ENCODE measurements at places on chromosomes 16 and 17. TPM values are rescaled to one million over a fixed set of nuclear protein-coding genes. Genes with fewer than 3 reads are reported as not detected.

DNA sequence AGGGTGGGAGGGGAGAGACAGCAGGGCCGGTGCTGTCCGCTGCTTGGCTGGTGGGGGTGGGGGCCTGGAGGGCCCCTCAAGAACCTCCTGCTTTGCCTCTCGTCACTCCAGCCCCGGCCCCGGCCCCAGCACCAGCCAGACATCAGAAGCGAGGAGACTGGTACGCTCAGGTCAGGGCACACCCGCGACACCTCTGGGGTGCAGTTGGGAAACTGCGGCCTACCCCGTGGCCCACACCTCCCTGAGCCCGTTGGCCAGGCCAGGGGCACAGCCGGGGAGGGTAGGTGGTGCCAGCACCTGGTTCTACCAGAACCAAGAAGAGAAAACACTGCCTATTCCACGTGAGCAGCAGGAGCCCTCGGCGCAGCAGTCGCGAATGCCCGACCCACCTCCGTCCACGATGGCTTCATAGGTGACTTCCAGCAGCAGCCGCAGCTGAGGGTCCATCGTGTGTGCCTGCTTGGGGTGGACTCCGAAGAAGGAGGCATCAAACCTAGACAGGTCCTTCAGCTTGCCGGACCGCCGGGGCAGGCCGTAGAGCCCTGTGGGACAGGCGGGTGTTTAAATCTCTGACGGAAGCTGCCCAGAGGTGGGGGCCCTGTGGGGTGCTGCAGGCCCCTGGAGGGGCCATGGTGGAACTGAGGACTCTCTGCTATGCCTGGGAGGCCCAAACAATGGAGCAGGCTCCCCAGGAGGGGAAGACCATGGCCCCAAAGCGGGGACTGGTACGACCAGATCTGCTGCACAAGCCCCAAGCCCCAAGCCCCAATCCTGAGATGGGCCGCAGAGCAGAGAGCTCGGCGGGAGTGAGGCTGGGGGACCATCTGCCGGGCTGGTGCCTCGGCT is 2.9 kb downstream of the FASN start:
- DNase-seq: no peak
- peaks cover 72% of the 10 kb centered on the region for H3K36me3 ChIP-seq
- no peak overlapping the region for H3K4me3 ChIP-seq
- H3K4me1 ChIP-seq: peaks cover 31% of the 10 kb centered on the region

RPL27 gene
- 670 TPM for total RNA-seq

- DNase-seq: no peak
- H3K36me3 ChIP-seq: no peaks in the 10 kb centered on the region
- no peak overlapping the region for H3K27ac ChIP-seq
- no peak overlapping the region for H3K4me3 ChIP-seq
- no peaks in the 10 kb centered on the region for H3K27me3 ChIP-seq
Measured at GRCh38 chr17:13104576-13104975, 86.7 kb upstream of the ELAC2 start.

- no peaks in the 10 kb centered on the region for H3K27me3 ChIP-seq
- peak overlapping the region; percentile 76 for H3K4me3 ChIP-seq
- H3K36me3 ChIP-seq: peaks cover 17% of the 10 kb centered on the region
- H3K27ac ChIP-seq: no peak overlapping the region
- peaks cover 83% of the 10 kb centered on the region for H3K4me1 ChIP-seq
- DNase-seq: no peak
Measured at GRCh38 chr17:1179112-1179817, 516 bp downstream of the ABR start.

CCDC92B gene
- total RNA-seq: 1.0 TPM

DNA sequence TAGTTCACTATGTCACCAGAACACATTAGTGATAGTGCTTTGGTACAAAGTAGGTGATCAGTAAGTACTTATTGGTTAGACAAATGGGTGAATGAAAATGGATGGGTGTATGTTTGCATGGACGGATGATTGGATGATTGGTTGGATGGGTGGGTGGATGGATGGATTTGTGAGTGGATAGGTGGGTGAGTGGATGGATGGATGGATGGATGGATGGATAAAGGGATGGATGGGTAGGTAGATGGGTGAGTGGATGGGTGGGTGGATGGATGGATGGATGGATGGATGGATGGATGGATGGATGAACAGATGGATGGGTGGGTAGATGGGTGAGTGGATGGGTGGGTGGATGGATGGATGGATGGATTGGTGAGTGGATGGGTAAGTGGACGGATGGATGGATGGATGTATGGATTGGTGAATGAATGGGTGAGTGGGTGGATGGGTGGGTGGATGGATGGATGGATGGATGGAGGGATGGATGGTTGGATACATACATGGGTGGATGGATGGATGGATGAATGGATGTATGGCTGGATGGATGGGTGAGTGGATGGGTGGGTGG is 225.3 kb upstream of the GSE1 start:
- H3K36me3 ChIP-seq: peaks cover 7% of the 10 kb centered on the region
- H3K4me3 ChIP-seq: no peak overlapping the region
- no peak overlapping the region for H3K27ac ChIP-seq
- peaks cover 3% of the 10 kb centered on the region for H3K27me3 ChIP-seq
- DNase-seq: no peak

DNA sequence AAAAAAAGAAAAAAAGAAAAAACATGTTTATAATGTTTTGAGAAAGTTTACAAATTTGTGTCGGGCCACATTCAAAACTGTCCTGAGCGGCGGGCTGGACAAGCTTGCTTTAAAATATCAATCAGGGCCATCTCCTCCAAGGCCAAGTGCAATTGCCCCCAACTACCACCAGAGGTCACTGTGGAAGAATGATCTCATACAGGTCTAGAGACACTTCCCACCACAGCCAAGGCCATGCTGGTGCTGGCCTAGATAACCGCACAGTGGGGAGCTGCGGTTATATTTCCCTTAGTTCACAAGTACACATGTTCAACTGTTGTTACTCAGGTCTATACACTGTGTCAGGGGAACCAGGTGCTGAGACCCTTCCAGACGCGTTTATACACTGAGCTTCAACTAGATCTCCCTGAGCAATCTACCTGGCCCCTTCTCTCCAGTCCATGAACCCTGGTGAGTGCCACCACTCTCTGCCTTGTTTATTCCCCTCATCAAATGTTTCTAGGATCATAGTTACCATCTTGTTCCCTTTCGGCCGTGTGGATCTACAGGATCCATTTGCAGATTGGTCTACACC is 83.8 kb upstream of the CCL2 start:
- no peaks in the 10 kb centered on the region for H3K27me3 ChIP-seq
- no peak overlapping the region for H3K4me3 ChIP-seq
- no peaks in the 10 kb centered on the region for H3K4me1 ChIP-seq
- H3K36me3 ChIP-seq: no peaks in the 10 kb centered on the region
- peak; percentile 57 for DNase-seq

- no peak overlapping the region for H3K27ac ChIP-seq
- H3K4me1 ChIP-seq: no peaks in the 10 kb centered on the region
- no peak overlapping the region for H3K4me3 ChIP-seq
- no peaks in the 10 kb centered on the region for H3K36me3 ChIP-seq
- DNase-seq: no peak
Measured at GRCh38 chr17:70181866-70182265, 12.5 kb downstream of the KCNJ2 start.

- no peak for DNase-seq
- peaks cover 56% of the 10 kb centered on the region for H3K4me1 ChIP-seq
- H3K4me3 ChIP-seq: peak overlapping the region; percentile 79
- peak overlapping the region; percentile 76 for H3K27ac ChIP-seq
- peaks cover 11% of the 10 kb centered on the region for H3K36me3 ChIP-seq
Measured at GRCh38 chr16:67967183-67967957, 1.1 kb downstream of the SLC12A4 start.

DNA sequence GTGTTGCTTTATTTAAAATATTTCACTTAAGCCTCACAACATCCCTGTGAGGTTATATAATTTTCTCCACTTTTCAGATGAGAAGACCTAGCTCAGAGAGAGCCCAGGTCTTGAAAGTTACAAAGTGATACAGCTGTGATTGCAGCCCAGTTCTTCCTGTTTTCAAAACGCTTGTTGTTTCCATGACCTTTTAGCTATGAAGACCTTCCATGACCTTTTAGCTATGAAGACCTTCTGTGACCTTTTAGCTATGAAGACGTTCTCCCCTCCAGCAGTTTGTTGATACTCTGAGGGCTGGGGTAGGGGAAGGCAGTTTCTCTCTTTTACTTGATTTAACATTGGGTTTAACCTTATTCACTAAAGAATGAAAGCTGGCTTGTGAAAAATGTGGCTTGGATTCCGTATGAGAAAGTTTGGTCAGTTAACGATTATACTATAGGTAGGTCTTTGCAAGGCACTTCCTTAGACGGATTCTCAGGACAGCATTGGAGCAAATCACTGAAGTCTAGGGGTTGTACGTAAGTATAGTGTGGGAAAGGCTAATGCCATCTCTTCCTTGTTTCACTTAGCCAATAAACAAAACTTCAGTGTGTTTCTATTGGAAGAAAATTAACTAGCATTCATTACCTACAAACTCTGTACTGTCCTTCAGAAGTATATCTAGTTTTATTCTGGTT is 20.7 kb downstream of the PHKB start:
- no peak for DNase-seq
- no peak overlapping the region for H3K4me3 ChIP-seq
- H3K36me3 ChIP-seq: no peaks in the 10 kb centered on the region
- no peak overlapping the region for H3K27ac ChIP-seq
- no peaks in the 10 kb centered on the region for H3K27me3 ChIP-seq

- H3K4me1 ChIP-seq: peaks cover under 1% of the 10 kb centered on the region
- H3K36me3 ChIP-seq: peaks cover 38% of the 10 kb centered on the region
- no peak for DNase-seq
- H3K27me3 ChIP-seq: no peaks in the 10 kb centered on the region
- H3K4me3 ChIP-seq: peak overlapping the region; percentile 98
Measured at GRCh38 chr17:64503821-64504768, 2.0 kb downstream of the DDX5 start.

DNA sequence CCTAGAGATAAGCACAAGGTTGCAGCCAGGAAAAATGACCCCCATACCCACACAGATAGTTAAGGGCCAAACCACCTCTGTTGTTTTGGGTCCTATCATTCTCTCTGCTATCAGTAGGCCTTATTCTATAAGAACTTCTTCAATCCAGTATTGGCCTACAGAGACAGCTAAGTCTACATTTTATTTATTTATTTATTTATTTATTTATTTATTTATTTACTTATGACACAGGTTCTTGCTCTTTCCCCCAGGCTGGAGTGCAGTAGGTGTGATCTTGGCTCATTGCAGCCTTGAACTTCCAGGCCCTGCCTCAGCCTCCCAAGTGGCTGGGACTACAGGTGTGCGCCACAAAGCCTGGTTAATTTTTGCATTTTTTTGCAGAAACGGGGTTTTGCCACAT is 7.5 kb upstream of the MAPT start:
- H3K27ac ChIP-seq: no peak overlapping the region
- no peak for DNase-seq
- H3K27me3 ChIP-seq: no peaks in the 10 kb centered on the region

OR2C1 gene
- 1.3 TPM for total RNA-seq

KREMEN2 gene
- 0.20 TPM for total RNA-seq

- no peaks in the 10 kb centered on the region for H3K4me1 ChIP-seq
- H3K27ac ChIP-seq: no peak overlapping the region
- H3K27me3 ChIP-seq: no peaks in the 10 kb centered on the region
- no peaks in the 10 kb centered on the region for H3K36me3 ChIP-seq
Measured at GRCh38 chr17:63156986-63157385, 191.0 kb downstream of the TANC2 start.

DNA sequence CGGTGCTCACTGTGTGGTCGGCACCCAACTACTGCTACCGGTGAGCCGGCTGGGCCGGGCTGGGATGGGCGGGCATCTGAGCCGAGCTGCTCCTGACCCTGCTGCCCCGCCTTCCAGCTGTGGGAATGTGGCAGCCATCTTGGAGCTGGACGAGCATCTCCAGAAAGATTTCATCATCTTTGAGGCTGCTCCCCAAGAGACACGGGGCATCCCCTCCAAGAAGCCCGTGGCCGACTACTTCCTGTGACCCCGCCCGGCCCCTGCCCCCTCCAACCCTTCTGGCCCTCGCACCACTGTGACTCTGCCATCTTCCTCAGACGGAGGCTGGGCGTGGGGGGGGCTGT is 6.9 kb downstream of the TBX6 start:
- DNase-seq: no peak
- peaks cover 77% of the 10 kb centered on the region for H3K36me3 ChIP-seq
- H3K4me1 ChIP-seq: peaks cover 4% of the 10 kb centered on the region

DNA sequence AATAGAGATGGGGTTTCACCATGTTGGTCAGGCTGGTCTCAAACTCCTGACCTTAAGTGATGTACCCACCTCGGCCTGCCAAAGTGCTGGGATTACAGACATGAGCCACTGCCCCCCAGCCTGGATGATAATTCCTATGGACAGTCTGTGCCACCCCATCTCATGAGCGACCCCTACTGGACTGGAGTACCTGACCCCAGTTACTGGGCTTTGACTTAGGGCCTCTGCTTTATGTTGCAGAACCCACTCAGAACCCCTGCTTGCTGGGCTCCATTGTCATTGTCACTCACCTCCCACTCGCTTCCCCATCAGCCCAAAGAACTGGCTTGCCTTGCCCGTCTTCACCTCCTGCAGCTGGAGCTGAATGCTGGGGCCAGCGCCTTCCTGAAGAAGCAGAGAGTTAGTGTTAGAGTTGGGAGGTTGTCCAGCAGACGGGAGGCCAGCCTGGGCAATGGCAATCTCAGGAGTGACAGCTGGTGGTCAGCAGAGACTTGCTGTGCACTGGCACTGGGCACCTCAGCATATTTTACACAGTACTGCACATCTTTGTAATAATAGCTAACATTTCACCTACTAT is 4.0 kb downstream of the TAC4 start:
- DNase-seq: no peak
- H3K4me1 ChIP-seq: peaks cover 28% of the 10 kb centered on the region
- H3K4me3 ChIP-seq: no peak overlapping the region
- H3K27ac ChIP-seq: no peak overlapping the region
- H3K27me3 ChIP-seq: no peaks in the 10 kb centered on the region

GRCh38 chr16:559411-560203 is 587 bp upstream of the PRR35 start:
- peaks cover 27% of the 10 kb centered on the region for H3K4me1 ChIP-seq
- peaks cover 12% of the 10 kb centered on the region for H3K36me3 ChIP-seq
- no peak overlapping the region for H3K4me3 ChIP-seq
- no peak overlapping the region for H3K27ac ChIP-seq
- peaks cover 33% of the 10 kb centered on the region for H3K27me3 ChIP-seq

DNA sequence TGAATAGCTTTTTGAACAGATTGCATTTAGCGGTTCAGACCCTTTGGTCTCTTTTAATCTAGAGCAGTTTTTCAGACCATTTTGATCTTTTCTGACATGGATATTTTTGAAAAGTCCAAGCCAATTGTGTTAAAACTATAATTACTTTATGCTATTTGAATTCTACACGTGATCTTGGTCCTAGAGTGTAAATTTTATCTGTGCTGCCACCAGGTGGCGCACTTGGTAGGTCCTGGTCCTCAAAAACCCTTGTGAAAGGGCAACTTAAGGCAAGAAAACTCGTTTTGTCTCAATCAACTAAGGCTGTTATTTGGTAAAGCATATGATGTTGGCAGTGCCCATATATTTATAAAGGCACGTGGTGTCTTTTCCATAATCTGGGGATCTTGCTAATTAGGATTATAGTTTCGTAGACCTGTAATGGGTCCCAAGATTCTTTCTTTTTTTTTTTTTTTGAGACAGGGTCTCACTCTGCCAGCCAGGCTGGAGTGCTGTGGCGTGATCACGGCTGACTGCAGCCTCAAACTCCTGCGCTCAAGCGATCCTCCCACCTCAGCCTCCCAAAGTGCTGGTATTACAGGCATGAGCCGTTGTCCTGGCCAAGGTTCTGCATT is 43.9 kb upstream of the TEX2 start:
- H3K27me3 ChIP-seq: no peaks in the 10 kb centered on the region
- no peak overlapping the region for H3K4me3 ChIP-seq
- no peak for DNase-seq
- no peaks in the 10 kb centered on the region for H3K36me3 ChIP-seq
- H3K4me1 ChIP-seq: no peaks in the 10 kb centered on the region
- H3K27ac ChIP-seq: no peak overlapping the region
